ENCODE measurements at places on chromosomes 3 and 15.

DNA sequence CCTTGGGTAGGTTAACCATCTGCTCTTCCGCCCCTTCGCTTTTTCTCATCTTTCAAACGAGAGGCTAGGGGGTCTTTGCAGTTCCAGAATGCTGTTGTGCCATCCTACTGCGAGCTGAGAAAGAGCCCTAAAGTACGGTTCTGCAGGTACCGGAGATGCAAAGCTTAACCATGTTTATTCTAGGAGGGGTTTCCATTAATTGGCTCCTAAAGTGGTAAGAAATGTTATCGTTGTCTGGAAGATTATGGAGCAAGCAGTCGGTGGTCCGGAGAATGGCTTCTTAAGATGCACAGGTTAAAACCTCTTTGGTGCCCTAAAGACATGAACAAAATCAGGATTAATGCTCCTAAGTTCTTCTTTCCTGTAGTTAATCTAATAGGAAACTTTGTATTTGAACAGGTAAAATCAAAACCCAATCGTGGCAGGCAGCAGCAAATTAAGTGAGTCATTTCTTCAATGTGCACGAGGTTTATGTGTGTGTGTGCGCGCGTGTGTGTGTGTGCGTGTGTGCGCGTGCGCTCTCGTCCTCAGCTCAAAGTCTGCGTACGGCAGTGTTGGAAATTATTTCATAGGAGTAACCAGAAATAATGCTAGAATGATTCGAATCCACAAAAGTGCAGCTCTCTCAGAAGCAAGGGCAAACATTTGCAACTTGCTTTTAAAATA, 772 bp downstream of the FAM81A start:
- DNase-seq: no peak

- DNase-seq: peak; percentile 8
Measured at GRCh38 chr15:42704492-42704926, 32.4 kb downstream of the CDAN1 start.

DNA sequence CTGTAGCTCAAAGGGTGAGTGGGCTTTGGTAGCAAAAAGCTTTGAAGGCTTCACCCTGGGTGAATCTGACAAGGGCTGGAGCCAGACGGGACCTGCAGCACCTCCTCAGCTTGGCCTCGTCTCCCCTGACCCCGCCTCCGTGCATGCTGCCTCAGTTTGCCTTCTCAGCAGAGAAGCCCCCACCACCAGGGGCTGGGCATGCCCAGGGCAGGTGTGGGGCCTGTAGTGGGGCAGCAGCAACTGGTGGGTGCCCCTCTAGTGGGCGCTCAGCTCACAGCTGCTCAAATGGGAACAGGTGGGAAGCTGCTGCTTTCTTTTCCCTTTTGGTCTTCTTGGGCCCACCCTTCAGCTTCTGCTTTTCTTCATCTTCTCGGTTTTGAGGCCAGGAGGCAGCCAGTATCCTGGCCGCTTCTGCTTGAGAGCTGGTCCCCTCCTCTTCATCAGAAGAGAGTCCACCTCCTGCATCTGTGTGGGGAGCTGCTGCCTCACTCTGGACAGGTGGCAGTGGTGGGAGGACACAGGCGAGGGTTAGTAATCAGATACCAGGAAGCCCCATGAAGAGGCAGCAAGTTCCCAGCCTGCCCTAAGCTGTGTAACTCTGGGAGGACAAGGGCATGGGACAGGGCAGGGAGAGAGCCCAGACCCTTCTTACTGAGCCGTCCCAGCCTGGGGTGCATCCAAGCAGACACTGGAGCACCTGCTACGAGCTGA, 21.0 kb downstream of the TMEM43 start:
- no peak for DNase-seq

- no peak for DNase-seq
Measured at GRCh38 chr15:65312400-65312916, 8.0 kb downstream of the RNU5B-1 start.

GRCh38 chr3:155332716-155333115, 39.2 kb upstream of the STRIT1 start:
- DNase-seq: no peak

- no peak for DNase-seq
Measured at GRCh38 chr3:169245631-169246030, 417.9 kb downstream of the MECOM start.

- DNase-seq: no peak
Measured at GRCh38 chr15:69666441-69666882, 213.8 kb downstream of the RPLP1 start.

GRCh38 chr3:44414517-44415090, 62.9 kb downstream of the ZNF445 start:
- no peak for DNase-seq

DNA sequence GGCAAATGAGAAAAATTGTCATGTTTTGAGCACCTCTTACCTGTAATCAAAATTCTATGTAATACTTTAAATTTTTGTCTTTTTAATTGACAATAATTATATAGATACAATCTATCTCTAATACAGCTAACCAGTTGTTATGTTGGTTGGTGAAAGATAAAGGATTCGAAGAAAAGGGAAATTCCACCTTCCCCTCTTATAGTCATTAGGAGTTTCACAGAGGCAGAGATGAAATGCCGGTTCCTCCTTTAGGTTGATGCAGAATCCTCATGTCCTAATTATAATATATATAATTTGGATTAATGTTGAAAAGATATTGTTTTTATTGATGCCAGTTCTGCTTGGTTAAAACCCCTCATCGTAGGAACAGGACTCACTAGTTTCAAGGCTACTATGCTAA, 67.1 kb downstream of the LRCH3 start:
- DNase-seq: no peak

- no peak for DNase-seq
Measured at GRCh38 chr15:73383310-73384189, 14.8 kb upstream of the HCN4 start.

DNA sequence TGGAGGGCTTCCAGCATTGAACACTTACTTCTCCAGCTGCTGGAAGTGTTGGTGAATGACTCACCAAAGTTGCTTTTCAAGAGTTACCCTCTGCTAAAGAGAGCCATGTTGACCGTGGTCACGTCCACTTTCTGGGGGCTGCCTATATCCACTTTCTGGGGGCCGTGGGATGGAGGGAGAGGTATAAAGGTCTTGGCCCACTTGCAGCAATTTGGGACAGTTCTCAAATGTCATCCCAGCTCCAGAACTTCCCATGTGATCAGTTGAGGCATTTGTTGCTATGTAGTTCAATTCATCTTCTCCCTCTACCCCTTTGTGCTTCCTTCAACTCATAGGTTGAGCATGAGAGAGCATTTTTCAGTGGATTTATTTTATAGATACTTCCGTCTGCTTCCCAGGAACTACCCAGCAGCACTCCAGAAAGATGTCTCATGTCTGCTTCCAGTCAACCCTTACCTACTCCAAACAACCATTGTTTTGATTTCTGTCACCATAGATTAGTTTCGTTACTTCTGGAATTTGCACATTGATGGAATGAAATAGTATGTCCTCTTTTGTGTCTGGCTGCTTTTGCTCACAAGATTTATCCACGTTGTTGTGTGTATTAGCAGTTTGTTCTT, 130.6 kb downstream of the TCF12 start:
- no peak for DNase-seq

DNA sequence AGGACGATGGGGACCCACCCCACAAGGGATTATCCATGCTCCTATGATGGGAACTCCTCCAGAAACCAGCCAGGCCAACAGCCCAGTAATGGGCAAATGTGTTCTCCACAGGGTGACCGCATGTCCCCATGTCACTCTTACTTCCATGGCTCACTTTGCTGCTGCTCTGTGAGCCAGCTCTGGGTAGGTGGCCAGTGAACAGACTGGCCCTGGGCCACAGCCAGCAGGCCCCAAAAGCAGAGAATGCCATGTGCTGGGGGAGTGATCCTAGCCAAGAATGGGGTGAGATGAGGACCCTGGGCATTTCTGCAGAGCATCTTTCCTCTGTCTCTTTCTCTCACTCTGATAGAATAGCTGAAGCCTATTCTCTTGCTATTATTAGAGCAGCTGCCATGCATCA, 391.4 kb downstream of the LRTM1 start:
- DNase-seq: no peak

GRCh38 chr15:81268881-81269601, 54.9 kb downstream of the STARD5 start:
- DNase-seq: no peak

DNA sequence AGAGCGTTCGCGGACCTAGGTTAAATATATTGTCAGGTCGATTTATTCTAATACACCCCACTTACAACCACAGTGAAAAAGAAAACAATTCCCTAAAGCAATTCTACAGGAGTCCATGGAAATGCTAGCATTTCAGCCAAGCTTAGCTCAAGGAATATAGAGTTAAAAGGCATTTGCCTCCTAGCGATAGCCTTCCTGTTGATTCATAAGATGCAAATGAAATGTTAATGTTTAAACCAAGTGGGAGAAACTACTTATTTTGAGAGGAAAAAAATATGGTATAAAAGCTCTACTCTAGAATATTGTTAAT, 1.7 kb upstream of the ALCAM start:
- no peak for DNase-seq

- DNase-seq: peak; percentile 19
Measured at GRCh38 chr3:124520970-124521369, 209.3 kb upstream of the UMPS start.

DNA sequence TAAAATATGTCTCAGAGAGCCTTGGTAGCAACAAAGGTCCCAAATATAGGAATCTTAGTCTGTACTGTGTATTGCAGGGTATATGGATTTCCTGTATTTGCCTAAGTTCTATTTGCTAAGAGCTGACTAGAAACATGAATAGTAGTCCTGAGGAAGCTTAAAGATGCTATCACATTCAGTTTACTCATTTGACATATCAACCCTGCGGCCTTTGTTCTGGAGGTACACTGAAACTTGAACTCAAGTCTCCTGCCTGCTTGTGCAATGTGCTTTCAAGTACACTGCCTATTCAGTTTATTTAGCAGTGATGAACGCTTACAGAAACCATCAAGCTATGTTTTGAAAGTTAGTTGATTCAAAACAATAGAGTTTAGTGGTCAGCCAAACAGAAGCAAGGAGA, 21.1 kb downstream of the IL1RAP start:
- DNase-seq: no peak

Data from NCI-H1930 (cell line).